ENCODE measurements at places on chromosomes 6 and 20. TPM values are rescaled to one million over a fixed set of nuclear protein-coding genes. Genes with fewer than 3 reads are reported as not detected.

DNA sequence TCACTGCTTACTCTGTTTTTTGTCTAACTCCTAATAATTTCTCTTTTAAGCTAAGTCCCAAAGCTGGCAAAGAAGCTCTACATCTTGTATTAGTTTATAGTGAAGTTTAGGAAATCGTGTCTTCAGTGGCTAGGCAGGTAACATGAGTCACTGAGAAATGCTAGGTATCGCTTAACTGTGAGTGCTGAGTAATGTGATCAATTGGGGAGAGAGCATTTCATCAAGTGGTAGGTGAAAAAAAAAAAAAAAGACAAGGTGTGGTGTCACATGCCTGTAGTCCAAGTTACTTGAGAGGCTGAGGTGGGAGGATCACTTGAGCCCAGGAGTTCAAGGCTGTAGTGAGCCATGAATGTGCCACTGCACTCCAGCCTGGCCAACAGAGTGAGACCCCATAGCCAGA lies 125.3 kb downstream of the FAM83B start:
- no peak for DNase-seq

The OR12D3 gene
- not detected for total RNA-seq

DNA sequence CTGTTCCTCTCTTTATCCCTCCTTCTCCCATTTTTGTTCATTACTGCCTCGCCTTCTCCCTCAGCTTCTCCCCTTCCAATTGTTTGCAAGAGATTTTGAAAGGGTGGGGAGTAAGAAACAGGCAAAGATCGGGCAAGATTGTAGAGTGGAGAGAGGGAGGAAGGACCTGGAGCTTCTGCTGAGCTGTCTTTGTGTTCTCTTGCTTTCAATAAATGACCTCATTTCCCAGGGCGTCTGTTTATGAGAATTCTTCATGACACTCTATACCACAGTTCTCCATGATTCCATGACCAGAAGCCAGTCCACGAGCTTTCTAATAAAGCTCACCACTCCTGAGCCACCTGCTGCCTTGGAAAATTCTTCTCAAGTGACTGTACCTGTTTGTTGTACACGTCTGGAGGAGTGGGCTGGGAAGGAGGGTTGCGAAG lies 50.0 kb upstream of the PLEKHG1 start:
- DNase-seq = no peak

GRCh38 chr6:163790266-163790840 lies 375.8 kb downstream of the QKI start:
- no peak for DNase-seq

- DNase-seq = no peak
Observed at GRCh38 chr6:5679270-5679669, 327.5 kb downstream of the NRN1 start.

The WASF1 gene
- 11.3 TPM for total RNA-seq

- DNase-seq = no peak
Observed at GRCh38 chr6:168937054-168937453, 316.6 kb downstream of the THBS2 start.

- DNase-seq = no peak
Observed at GRCh38 chr20:17790296-17790695, 90.5 kb downstream of the BANF2 start.

The PPIL6 gene
- 2.5 TPM for total RNA-seq

Data from Calu3 (cell line).